Stimulated activated CD4-positive, alpha-beta T cell treated with anti-CD3 and anti-CD28 coated beads, Interleukin-15, amount 100 ng/mL, for 48 hours (primary cell): ENCODE measurements at places on chromosomes 13 and 19.

DNA sequence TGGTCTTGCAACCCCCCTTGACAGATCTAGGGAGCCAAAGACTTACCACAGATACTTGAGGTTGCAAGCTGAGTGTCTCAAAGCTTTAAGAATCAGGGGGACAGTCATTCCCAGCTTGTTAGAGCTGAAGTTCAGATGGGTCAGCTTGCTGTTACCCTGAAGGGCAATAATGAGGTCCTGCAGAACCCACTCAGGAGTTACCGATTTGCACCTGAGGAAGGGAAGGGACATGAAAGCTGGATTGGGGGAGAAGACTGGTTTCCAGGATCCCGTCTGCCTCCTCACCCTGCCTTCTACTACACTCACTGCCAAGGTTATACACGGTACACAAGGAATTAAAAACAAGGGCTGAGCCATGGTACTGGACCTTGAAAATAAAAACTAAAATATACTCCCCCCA, 24.4 kb downstream of the NLRP13 start:
- no peak for DNase-seq

DNA sequence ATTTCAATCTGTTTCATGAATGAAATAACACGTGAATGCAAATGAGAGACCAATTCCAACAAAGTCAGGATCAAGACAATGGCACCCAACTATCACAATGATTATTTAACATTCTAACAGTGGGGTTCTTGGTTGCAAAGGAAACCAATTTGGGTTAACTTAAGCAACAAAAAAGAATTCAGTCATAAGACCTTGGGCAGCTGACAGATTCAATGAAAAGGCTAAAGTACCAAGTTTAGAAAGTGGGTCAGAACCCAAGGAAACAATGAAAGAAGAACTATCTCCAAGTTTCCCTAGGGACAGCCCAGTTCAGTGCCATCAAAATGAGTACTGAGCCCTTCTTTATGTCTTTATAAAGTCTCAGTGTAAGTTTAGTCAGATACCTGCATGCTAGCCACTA, 17.5 kb upstream of the SIGLEC14 start:
- DNase-seq, result no peak

DNA sequence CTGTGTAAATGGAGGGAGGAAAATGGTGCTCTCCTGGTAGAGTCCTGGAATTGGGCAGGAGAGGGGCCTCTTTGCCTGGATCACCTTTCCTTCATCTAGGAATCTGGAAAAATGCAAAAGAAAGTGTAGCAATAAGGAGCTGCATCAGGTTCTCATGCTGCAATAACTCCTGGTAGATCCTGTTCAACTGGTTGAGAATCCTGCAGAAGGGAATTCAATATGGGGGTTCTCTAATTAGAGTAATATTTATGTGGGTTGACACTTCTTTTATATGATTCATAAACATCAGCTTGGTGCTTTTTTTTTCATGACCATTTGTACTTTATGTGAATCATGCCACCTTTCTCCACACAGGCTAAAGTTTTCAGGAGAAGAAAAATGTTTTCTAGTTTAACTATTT, 9.5 kb upstream of the NUDT15 start:
- no peak for DNase-seq

DNA sequence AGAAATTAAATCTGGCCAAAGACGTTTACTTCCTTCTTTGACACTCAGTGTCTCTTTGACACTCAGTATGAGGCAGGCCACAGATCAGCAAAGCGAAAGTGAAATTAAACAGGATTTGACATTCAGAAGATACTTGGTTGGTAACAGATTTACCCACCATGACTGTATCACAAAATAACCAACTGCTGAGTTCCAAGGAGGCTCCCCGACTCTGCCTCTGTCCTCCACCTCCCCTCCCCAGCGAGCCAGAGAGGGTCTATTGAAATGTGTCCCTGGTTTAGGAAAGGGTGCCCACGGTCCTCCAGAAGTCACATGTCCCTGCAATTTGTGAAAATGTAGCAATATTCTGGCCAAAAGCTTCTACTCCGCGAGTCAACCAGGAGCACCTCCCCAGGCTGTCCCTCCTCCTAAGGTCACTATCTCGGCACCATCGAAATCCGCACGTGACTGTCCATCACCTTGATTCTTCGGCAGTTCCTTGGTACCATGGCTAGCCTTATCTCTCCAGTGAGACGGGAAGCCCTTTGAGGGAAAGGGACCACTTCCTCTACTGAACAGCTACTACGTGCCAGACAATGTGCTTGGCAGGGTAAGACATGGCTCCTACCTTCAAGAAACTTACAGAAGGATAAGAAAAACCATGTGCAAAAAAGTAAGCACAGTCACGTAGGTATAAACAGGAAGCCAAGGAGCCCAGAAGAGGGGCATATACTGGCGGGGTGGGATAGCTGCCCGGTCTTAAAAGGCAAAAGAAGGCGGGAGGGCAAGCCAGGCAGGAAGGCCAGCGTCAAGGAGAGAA, 1.5 kb downstream of the N4BP2L1 start:
- no peak for DNase-seq

GRCh38 chr13:111168107-111168506, 53.0 kb downstream of the ARHGEF7 start:
- no peak for DNase-seq

DNA sequence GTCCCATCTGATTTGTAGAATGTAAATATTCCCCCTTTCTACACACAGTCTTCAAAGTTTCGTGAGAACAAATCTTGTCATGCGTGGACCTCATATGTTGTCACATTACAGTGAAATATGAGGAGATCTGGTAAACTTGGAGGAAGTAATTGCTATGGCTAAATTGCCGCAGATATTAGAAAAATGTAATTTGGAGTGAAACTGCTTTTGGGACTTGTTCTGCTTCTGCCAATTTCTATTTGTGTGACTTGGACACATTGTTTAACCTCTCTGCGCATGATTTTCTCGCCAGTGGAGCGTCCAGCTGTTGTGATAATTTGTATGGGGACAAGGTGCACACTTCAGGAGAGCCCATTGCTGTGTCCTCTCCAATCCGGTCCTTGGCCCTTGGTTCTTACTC, 693.1 kb upstream of the SLC10A2 start:
- no peak for DNase-seq

DNA sequence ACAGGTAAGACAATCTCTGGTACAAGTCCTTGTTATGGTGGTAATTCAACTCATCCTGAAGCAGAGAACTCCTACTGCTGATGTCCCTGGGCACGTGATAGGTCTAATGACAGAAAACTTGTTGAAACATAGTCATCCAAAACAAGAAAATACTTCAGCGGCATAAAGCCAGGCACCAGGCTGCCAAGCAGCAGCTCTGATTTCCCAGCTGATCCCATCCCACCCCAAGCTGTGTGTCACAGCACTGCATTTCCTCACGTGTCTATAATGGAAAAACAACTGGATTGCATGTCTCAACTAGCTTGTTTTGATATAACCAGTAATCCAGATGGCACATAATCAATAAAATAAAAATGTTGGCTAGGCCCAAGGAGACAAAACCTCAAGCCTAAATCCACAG, 64.8 kb downstream of the MIPEP start:
- no peak for DNase-seq

DNA sequence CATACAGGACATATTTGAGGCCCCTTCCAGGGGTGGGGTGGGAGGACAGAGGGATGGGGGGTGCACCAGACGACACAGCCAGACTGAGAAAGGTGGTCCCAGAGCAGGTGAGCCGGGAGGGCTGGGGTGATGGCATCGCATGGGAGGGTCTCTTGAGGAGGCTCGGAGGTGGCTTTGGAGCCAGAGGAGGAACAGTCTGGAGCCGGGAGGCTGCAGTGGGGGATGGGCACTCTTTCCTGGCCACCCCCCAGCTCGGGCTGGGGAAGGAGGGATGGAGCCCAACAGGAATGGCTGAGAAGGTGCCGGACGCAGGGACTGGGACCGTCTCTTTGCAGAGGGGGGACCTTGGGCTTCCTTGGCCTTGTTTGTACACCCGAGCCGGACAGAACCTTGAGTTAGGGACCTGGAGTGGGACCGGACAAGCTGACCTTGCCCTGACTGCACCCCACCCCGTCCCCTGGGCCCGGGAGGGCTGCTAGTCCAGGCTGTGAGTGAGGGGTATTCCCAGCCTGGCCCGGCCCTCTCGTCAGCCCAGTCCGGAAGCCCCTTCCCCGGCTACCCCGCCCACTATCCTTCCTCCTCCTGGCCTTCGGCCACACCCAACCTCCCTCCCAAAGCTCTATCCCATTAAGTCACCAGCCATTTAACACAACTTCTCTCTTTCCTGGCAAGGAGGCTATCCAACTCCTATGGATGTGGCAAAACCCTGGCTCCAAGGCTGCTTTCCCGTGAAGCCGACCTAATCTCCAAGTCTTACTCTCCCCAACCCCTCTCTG, 816 bp upstream of the TBXA2R start:
- no peak for DNase-seq

GRCh38 chr13:32857077-32857476, 159.1 kb upstream of the KL start:
- no peak for DNase-seq
